Activated T-cell treated with anti-CD3 and anti-CD28 coated beads, Interleukin-2, amount 50 U/mL, for 48 hours (primary cell): ENCODE measurements at places on chromosomes 11 and 22.

DNA sequence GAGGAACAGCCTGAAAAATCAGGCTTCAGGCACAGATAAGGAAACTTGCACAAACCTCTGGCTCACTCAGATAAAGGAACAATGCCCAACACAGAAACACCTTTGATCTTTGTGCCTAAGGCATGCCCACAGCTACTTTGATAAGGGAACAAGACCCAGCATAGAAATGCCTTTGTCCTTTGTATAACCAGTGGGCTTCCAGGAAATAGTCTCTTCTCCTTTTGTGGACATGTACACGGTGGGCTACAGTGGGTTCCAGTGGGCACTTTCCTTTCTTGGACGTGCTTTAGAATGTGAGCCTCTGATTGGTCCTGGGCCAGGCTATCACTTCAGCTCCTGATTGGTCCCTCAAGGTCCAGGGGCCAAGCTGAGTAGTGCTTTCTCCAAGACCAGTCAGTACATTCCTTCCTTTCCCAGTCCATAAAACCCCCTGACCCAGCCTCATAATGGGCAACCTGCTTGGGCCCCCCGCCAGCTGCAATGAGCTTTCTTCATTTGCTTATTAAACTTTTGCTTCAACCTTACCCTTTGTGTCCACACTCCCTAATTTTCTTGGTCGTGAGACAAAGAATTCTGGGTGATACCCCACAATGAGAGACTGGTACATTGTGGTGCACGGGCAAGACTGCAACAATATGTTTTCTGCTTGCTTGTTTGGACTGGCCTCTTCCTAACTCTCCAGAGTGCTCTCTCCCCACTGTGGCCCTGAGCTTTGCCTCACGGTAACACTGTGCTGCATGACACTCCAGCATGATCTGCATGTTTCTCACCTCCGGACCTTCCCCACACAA is 1.7 kb upstream of the CABIN1 start:
- DNase-seq: no peak

GRCh38 chr11:30365793-30366517 is 43.1 kb downstream of the ARL14EP start:
- no peak for DNase-seq

- DNase-seq: no peak
Observed at GRCh38 chr11:73288192-73288872, 16.2 kb downstream of the P2RY6 start.

- DNase-seq: no peak
Observed at GRCh38 chr11:57072640-57073039, 83.9 kb downstream of the OR5AK2 start.

DNA sequence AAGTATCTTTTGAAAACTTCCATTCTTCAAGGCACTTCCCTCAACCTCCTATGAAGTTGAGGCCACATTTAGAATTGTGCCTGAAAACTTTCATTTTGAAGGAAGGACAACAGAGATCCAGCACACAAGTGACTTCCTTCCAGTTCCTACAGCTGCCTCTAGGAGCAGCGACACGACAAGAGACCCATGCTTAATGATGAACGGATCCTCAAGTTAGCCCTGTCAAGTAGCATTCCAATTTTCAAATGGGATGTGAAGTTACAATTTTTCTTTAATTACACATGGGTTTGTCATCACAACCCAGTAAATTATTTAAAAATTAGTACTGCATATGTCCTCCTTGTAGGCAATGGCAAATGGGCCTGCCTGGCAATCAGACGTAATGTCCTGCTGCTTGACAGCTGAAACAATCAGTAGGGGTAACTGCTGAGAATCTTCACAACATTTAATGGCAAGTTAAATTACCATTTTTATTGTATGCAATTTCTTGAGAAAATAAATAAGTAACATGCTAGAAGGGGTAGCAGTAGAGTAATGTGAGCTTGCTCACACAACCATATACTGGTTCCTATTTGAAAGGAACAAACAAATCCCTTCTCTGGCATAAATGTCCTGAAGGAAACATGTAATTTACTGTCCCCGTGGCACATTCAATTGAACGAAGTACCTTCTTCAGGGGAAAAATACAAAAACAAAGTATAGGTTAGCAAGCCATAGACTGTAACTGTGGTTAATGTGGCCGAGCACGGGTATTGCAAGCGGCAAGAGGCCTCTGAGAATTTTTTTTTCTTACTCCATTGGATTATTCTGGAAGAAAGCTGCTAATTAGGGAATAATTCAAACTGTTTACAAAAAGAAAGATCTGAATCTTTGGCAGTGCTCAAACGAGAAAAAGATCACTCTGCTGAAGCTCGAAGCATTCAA is 288.3 kb downstream of the CADM1 start:
- DNase-seq: no peak

DNA sequence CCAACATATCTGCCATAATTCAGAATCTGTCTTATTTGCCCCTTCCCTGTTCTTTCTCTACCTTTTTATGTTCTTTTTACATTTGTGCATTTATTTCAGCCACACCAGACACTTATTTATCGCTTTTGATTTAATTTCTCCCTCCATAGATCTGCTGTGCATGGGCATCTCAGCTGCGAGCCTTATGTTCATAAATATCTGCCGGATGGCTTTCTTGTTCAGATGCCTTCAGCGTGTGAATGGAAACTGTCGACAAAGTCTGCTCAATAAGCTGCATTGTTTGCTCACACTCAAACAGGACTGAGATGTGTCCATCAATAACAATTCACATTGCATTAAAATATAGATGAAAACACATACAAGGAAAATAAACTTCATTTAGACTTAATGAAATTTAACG is 374.6 kb upstream of the FAT3 start:
- no peak for DNase-seq

GRCh38 chr11:8108421-8108820 is 27.4 kb downstream of the TUB start:
- DNase-seq: no peak
